Activated CD4-positive, alpha-beta T cell treated with anti-CD3 and anti-CD28 coated beads, Interleukin-10, Interleukin-2, amounts not matched to agents 100 ng/mL and 50 ng/mL, durations not matched to agents 16 hours and 8 hours (primary cell): ENCODE measurements at places on chromosomes 1 and 21.
A peak's percentile ranks its signal among the peaks of the same experiment; 100 is the strongest.

DNA sequence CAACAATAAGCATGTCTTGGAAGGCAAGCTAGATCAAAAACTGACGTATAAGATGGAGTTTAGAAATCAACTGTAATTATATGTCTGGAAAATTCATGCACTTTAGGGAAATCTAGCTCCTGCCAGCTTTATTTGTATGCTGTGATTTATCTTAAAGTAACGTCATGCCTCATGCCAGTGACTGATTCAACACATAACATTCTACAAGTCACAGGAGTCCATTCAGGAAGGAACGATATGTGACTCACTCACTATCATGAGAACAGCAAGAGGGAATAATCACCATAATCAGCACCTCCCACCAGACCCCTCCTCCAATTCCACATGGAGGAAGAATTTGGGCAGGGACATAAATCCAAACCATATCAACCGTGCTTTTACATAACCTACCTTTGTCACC, 682.4 kb upstream of the ADAMTS5 start:
- DNase-seq = no peak

GRCh38 chr1:229574679-229575442, 16.4 kb upstream of the ABCB10 start:
- no peak for DNase-seq

DNA sequence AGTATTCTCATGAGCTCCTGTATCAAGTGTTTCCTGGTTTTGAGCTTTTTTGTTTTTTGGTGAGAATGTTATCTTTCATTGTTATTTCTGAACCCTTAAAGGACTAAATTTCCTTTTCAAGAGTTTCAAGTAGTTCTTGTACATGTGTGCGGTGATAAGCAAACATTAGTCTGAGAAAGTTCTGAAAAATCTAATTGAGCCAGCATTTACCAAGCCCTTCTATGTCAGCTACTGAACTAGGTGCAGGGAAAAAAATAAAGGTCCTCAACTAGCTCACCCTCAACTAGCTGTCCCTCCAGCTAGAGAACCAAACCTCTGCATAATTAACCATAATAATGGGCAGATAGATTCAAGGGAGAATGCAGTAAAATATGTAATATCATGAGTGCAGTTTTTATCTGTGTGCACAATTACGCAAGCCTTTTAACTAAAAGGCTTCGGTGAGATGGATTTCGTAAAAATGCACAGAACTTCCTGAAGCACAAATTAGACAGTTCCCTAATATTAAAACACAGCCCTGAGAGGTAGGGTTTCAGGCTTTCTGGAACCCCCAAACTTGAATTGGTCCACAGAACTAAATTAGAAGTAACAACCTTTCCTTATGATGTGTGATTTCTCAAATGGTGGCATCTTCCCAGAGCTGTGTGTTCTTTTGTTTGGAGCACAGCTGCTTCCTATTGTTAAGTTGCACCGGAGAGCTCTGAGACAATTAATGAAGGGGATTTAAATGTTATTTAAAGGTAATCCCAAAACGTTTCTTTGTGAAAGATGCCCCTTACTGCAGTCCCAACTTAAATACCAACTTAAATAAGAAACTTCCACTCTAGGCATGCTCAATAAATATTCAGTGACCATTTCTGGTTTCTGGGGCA, 165.8 kb downstream of the NFIA start:
- DNase-seq = no peak

DNA sequence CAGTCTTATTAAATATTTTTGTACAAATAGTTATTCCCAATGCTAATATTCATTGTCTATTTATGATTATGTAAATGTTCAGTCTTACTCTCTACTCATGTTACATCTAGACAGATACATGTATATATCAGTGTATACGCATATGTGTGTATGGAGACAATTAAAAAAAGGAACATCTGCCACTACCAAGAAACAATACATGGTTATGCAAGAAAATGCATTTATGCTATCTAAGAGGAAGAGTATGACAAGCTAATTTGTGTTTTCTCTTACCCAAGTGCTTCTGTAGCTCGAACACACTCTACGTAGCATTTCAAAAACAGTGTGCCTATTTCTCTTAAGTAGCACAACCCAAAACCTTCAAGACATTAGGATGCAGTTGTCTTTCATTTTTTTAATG, 6.1 kb upstream of the RLF start:
- no peak for DNase-seq

GRCh38 chr1:70436622-70437251, 25.7 kb downstream of the CTH start:
- no peak for DNase-seq

DNA sequence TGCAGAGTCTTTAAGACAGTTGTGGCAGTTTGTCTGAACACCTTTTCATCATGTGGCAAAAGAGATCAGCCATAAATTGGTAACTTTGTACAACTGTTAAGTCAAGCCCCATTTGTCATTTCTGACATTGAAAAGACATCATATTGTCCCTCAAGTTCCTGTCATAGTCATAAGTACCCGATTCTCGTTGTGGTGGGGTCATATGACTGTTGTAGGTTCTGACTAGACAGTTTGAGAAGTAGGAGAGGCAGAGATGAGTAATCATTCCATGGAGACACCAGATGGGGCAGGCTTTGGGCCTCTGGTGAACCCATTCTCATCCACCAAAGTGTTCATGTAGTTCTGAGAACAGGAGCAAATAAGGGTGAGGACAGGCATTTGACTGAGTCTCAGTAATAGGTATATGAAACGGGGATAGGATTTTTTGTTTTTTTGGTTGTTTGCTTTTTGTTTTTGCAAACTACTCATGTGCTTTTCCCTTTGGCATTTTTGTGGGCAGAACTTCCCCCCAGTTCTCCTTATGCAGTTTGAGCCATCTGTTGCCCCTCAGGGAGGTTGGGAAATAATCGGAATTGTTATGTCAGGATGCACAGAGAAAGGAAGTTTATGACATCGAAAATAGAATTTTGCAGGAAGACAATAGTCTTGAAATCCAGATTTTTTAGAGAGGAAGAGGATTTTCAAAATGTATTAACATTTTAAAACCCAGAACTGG, 86.9 kb upstream of the KCNE2 start:
- peak; percentile 94 for DNase-seq

- DNase-seq = no peak
Observed at GRCh38 chr1:8113262-8114220, 87.4 kb upstream of the ERRFI1 start.

GRCh38 chr1:159979257-159979656, 25.2 kb upstream of the SLAMF9 start:
- no peak for DNase-seq

DNA sequence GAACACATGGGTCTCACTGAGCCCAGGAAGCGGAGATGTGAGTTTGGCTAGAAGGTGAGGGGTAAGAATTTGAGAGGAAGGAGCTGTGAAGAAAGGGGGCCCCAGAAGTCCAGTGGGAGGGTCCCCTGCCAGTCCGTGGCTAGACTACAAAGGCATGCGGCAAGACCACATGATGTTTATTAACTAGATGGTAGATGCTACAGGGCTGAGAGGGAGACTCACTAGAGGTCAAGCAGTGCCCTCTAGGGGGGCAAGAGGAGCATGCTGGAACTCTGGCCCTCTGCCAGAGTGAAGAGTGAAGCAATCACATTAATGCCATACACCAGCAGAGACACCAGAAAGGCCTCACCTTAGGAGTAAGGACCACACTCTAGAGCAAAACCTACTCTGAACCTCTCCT, 12.2 kb downstream of the KIAA0319L start:
- DNase-seq = peak; percentile 61

DNA sequence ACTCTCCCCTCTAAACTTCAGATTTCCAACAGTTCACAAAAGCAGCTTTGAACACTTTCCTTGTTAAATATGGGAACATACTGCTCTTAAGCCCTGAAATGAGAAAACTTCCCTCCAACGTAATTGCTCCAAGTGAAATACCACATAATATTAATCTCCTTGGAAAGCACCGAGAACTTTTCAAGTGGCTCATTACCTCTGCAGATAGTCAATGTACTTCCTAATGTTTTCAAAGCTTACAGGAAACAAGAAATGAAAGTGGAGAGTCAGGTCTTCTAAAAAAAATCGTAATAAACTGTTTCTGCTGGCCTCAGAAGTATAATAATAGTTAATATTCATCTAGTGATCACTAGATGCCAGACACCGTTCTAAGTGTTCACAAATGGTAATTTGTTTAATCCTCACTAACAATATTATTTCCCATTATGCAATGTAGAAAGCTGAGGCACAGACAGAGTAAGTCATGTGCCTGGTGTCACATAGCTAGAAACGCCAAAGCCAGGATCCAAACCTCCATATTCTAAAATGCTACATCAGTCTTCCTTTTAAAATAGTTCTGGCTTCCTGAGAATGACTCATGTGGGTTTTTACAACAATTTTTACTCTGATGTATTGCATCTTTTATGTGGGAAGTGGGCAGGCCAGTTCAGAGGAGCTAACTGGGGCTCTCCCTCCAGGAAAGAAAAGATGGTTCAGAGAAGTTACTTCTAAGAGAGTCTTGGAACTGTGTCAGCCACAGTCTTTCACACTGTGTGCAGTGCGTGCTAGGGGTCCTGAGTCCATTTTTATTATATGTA, 177.2 kb downstream of the PLPPR4 start:
- peak; percentile 19 for DNase-seq

GRCh38 chr21:33836408-33836807, 79.2 kb downstream of the ATP5PO start:
- DNase-seq = no peak

GRCh38 chr1:12553963-12554362, 64.0 kb downstream of the DHRS3 start:
- DNase-seq = no peak

DNA sequence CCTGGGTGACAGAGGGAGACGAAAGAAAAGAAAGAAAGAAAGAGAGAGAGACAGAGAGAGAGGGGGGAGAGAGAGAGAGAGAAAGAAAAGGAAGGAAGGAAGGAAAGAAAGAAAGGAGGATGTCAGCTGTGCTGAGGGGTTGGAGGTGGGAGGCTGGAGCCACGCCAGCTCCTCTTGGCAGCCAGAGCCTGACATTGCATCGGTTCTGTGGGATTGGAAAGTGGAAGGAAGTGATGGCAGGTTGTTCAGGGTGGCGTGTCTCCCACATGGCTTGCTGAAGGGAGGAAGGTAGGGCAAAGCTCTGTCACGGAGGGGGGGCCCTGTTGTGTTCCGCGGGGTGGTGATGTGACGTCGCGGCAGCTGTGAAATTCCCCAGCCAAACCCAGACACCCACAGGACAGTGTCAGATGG, 30.7 kb downstream of the EIF2D start:
- DNase-seq = peak; percentile 54

- no peak for DNase-seq
Observed at GRCh38 chr1:10888291-10888690, 91.8 kb upstream of the CASZ1 start.

DNA sequence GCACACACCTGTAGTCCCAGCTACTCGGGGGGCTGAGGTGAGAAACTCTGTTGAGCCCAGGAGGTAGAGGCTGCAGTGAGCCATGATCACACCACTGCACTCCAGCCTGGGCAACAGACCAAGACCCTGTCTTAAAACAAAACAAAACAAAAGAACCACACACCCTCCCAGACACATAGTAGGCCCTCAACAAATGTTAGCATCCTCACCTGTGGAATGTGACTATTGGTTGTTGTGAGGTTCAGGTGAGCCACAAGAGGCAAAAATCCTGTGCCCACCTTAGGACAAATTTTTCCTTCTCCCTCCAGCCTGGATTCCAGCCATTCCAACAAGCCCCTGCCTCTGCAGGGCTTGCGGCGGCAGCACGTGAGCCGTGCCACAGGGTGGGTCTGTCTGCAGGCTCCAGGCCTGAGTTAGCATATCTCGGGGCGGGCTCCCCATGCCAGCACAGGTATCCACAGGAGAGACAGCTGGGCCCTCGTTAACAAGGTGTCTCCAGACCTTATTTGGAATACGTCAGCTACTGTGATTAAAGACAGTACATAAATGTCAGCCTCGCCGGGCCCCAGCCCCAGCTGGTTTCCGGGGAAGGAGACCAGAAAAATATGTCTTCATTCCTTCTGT, 17.4 kb downstream of the C1QB start:
- no peak for DNase-seq

DNA sequence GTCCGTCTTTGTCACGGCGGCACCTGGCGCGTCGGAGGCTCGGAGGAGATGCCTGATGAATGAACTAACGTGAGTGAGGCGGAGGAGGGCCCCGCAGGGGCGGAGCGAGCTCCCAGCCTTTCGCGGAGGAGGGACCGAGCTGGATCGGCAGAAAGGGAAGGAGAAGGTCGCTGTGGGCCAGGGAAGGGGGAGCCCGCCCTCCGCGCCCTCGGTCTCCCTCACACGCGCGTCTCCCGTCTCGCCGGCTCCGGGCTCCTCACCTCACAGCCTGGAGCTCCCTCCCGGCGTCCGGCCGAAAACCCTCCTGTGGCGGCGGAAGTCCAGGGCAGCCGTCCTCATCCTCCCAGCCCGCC, 519 bp downstream of the ZNF496 start:
- peak; percentile 77 for DNase-seq

GRCh38 chr21:34593423-34593822, 21.5 kb downstream of the RCAN1 start:
- DNase-seq = no peak

DNA sequence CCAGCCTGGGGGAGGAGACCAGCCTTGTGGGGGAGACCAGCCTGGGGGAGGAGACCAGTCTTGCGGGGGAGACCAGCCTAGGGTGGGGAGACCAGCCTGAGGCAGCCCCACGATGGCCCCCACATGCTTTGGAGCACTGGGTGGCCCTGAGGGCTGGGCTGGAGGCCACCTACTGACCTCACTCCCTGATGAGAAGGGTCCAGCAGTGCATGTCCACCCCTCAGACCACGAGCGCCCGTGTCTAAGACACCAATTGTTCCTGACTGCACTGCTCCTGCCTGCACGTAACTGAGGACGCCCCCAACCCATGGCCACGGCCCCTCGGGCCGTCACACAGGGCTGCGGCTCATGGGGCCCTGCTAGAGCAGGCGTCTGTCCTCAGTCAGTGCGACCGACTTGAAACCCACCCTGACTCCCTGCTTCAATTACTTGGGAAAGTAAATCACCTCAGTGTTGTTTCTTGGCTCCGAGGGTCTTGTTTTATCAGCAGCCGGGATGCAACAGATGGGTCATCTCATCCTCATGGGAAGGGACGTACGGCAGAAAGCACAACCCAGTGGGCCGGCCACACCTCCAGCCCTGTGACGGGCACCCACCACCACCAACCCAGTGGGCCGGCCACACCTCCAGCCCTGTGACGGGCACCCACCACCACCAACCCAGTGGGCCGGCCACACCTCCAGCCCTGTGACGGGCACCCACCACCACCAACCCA, at the start of gene SPATC1L:
Gene SPATC1L, minus strand, starts transcription at position 550 of the 715 bp plus-strand sequence. CDS start 1,643 bp downstream, outside the sequence.
- DNase-seq = peak; percentile 57
